ENCODE measurements at places on chromosomes 2 and 18.

- DNase-seq = no peak
These were observed 16.3 kb downstream of the POLR2D start for GRCh38 chr2:127841466-127842178.

DNA sequence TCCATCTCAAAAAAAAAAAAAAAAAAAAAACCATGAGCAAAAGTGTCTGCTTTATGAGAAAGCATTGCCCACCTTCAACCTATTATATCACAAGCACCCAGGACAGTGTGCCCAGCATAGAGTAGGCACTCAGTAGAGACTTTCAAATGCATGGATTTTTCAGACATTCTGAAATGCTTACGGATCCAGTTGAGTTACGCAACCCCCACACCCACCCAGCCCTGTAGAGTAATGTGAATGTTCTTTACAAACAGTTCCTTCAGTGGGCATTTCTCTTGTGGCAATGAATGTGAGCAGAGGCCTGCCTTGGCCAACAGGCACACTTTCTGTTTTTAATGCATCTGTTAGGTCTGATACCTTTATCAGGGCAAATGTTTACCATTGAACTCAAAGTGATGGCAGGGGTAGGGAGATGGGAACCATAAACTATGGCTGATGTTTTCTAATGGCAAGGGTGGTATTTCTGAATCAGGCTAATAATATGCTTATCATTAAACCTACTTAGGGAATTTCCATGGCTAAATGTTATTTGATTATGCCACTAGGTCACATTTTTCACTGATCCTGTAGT, 65.0 kb upstream of the RPL31 start:
- DNase-seq = no peak

GRCh38 chr2:224248944-224249371, 152.9 kb downstream of the FAM124B start:
- peak; percentile 21 for DNase-seq

GRCh38 chr2:152154462-152154861, 21.1 kb downstream of the STAM2 start:
- DNase-seq = no peak
